ENCODE measurements at places on chromosomes 6 and 20. TPM values are rescaled to one million over a fixed set of nuclear protein-coding genes. Genes with fewer than 3 reads are reported as not detected.

Gene CYP39A1
- total RNA-seq: 5.4 TPM

GRCh38 chr20:62088258-62089127 is 22.8 kb upstream of the TAF4 start:
- DNase-seq: no peak

DNA sequence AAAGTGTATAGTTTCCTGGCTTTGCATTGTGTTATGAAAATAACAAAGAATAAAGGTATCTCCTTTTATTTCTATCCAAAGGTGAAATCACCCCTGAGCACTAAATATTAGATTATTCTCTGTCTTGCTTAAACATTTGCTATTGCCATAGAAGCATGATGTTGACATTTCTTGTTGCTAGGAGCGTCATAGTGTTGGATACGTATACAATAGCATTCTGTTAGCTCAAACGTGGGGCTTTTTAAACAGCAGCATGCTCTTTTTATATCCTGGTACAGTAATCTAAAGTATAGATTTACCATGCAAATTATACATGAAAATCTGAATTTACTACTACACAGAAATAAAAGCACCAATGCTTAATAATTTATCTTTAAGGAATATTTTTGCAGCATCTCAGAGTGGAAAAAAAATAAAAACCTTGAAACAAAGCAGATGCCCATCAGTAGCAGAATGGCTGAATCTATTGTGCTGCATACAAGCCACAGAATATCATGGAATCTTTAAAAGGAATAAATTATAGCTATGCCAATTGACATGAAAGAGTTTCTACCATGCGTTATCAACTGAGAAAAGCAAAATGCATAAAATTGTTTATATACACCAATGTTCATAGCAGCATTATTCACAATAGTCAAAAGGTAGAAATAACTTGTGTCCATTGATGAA is 9.6 kb upstream of the HSF2 start:
- no peak for DNase-seq

- DNase-seq: no peak
Measured at GRCh38 chr20:820323-820953, 13.1 kb upstream of the FAM110A start.

Gene IP6K3
- 42.0 TPM for total RNA-seq

DNA sequence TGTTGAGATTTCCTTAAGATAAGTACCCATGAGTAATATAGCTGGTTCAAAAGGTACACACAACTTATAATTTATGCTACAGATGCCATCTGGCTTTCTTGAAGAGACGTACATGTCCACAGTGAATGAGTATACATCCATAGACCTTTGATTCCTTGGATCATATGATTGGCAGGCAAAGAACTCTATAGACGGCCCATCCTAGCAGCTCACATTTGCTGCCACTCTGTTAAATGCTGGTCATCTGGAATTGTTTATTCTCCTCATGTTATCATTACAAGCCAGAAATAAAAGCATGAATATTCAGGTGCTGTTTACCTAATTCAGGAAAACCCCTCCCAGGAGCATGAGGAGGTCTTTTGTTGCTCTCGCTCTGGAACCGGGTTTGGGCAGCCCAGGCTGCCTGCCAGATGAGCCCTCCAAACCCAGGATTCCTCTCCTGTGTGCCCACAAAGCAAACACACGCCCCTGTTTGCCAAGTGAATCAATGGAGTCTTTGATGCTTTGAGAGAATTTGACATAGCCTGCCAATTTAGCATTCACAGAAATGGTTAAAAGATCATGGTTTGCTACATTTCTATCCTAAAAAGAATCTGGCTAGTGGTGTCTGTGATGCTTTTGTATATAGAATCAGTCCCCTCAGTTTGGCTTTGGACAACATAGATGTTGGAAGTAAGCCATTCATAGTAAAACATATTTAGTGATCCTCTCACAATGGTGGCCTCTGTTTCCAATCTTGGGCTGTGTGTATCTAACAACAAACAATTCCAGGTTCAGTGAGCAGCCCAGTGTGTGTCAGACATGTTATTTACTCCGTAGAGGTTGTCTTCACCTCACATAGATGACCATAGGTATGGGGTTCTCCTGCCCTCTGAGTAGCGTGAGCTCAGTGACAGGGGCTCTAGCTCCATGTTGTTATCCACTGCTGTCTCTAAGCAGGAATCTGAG is 17.5 kb upstream of the PLCG1 start:
- DNase-seq: no peak

- DNase-seq: no peak
Measured at GRCh38 chr6:30826961-30827342, 57.4 kb upstream of the DDR1 start.

GRCh38 chr6:34032856-34033255 is 113.0 kb downstream of the GRM4 start:
- DNase-seq: no peak

DNA sequence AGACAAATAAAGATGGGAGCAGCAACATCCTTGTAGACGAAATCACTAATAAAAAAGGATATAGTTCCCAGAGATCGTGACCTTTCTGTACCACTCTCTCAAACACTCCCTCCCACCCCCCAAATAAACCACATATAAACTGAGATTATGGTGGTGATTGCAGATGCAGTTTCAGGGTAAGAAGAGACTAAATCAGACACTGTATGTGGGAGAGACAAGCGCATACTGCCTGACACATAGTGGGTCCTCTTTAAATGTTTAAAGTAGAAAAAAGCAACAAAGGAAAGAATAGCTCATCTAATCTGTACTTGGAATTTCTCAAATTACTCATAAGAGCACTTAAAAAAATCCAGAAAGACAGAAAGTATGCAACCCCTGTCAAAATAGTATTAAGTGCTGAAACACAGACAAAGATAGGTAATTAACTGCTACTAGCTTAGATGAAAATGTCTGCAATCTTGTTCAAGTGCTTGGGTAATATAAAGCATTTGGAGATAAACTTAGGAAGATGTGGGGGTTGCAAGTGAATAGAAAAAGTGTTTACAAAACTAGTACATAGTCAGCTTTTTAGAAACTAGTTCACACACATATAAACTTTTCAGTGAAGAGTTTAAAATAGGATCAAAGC is 151.6 kb downstream of the BACH2 start:
- no peak for DNase-seq

Measured in left ventricle myocardium inferior (tissue), 1 donor.